ENCODE measurements at places on chromosomes 11 and 22.

- DNase-seq = no peak
Observed at GRCh38 chr11:40292721-40293508, 1166.5 kb downstream of the LRRC4C start.

DNA sequence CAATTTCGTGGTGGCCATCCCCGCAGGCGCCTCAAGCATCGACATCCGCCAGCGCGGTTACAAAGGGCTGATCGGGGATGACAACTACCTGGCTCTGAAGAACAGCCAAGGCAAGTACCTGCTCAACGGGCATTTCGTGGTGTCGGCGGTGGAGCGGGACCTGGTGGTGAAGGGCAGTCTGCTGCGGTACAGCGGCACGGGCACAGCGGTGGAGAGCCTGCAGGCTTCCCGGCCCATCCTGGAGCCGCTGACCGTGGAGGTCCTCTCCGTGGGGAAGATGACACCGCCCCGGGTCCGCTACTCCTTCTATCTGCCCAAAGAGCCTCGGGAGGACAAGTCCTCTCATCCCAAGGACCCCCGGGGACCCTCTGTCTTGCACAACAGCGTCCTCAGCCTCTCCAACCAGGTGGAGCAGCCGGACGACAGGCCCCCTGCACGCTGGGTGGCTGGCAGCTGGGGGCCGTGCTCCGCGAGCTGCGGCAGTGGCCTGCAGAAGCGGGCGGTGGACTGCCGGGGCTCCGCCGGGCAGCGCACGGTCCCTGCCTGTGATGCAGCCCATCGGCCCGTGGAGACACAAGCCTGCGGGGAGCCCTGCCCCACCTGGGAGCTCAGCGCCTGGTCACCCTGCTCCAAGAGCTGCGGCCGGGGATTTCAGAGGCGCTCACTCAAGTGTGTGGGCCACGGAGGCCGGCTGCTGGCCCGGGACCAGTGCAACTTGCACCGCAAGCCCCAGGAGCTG lies 24.8 kb downstream of the ADAMTS15 start:
- DNase-seq = no peak

DNA sequence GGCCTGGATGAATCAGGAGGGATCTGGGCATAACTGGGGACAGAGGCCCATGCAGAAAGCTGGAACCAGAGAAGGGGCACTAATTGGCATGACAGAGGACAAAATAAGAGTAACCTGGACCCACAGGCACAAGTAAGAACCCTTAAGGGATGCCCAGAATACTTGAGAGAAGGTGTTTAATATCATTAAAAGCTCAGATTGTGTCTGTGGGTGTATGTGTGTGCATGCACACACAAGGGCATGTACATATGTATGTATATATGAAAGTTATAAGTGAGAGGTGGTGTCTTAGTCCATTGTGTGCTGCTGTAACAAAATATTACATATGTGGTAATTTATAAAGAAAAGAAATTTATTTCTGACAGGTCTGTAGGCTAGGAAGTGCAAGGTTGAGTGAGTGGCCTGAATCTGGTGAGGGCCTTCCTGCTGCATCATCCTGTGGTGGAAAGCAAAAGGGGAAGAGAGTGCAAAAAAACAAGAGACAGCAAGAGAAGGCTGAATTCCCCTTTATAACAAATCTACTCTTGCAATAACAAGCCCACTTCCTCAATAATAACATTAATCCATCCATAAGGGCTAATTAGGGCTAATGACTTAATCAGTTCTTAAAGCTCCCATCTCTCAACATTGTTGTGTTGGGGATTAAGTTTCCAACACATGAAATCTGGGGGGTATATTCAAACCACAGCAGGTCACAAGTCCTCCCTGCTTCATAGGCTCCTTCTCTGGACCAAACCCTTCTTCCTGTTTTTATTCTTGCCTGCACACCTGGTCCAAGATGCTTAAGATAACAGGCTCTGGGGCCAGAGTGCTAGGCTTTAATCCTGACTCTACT lies 68.3 kb upstream of the POU2AF2 start:
- no peak for DNase-seq

GRCh38 chr22:27257987-27258386 lies 543.6 kb downstream of the MN1 start:
- DNase-seq = no peak

- DNase-seq = no peak
Observed at GRCh38 chr22:33038836-33039235, 19.3 kb downstream of the SYN3 start.

GRCh38 chr11:119373921-119374631 lies 7.4 kb downstream of the USP2 start:
- peak; percentile 28 for DNase-seq

DNA sequence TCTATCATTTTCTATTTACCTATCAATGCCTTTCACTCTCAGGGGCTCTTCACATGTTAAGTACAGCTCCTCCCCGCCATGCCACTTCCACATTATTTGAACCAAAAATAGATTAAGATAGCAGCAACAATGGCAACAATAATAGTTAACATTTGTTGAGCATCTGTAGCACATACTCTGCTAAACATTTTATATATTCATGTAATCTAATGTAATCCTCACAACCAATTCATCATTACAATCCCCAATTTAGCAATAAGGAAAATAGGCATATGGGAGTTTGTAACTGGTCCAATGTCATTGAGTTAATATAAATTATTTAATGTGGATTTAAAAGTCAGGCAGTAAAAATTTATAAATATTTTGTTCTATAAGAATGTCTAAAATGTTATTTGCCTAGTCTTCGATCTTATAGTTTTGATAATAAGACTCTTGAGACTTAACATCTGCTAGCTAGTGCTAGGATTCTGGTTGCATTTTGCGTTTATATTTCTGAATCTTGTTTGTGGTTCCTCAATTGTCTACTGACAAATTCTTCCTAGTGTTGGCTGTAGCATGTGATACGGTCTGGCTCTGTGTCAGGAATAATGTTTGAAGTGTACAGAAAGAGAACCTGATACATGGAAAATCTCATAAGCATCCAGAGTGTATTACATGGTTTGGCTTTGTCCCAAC lies 621.5 kb upstream of the LUZP2 start:
- no peak for DNase-seq

DNA sequence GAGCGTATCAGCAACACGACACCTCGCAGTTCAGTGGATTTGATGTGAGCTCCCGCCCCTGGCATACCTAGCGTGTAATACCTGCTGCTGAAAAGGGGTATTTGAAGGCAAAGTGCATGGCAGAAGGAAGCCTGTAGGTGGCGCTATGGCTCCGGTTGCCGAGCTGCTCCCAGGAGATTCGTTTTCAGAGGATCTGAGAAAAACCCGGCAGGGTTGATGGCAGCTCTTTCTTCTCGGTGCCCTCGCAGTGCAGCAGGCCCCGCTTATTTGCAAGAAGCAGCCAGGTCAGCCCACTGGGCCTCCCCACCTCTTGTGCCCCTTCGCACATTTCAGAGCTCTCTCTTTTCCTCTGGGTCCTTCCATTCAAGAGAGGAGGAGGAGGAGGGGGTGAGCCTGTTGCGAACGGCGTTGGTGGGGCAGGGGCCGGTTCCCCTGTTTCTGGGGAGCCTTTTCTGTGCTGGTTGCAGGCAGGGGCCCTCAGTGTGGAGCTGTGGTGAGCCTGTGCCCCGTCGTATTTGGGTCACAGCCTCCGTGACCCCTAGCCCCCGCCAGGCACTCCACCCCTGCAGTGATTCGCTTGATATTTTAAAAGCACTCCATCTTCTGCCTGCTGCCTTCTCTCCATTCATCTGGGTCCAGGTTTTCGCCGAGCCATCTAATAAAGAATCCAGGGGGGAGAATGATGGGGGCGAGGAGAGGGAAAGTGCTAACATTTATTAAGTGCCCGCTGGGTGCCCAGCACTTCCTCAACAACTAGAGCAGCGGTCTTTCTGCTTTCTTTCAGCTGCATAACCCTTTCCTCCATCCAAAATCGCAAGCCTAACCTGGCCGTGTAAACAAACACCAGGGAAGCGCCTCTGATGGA lies 85.3 kb upstream of the SYT13 start:
- peak; percentile 60 for DNase-seq

DNA sequence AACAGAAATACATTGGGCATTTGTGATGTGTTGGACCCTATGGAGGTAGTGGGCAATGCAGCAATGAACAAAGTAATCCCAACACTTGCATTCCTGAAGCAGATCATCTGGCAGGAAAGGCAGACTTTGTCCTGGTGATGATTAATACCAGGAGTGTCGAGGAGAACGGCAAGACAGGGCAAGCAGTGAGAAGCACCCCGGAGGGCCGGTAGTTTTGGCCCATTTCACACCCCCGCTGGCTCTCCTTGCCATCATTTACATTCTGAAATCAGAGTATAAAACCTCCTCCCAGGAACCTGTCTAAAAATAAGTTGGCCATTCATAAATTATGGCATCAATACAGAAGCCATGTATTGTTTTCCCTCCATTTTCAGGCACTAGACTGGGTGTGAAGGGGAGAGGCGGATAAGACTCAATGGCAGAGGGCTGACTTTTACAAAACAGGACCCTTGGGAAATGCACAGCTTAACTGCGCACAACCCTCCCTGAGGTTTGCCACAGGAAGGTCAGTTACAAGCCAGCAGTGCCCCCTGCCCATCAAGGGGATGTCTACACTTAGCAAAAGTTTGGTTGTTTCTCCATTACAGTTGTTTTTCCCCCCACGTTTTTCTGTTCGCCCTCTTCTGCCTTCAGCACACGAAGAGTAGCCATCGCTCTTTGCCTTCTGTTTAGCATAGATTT lies 55.6 kb downstream of the OPCML start:
- DNase-seq = no peak
